ENCODE measurements at places on chromosomes 2 and 18.

- DNase-seq: no peak
Observed at GRCh38 chr2:33108483-33109443, 162.0 kb downstream of the LTBP1 start.

DNA sequence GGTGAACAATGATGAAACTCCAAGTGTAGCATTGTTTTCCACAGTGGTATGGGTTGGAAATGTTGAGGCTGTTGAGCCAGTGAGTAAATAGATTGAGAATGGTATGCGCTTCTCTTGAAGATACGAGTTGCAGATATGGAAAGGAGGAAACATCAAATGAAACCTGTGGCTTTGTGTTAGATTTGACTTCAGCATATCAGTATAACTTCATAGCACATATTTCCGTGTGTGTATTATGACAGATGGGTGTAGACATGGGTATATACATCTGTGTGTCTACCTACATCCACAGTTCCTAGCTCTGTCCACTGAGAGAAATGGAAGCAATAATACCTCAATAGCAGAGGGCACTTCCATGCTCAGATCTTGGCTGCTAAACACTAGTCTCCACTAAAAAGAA is 8.0 kb downstream of the SNED1 start:
- no peak for DNase-seq

GRCh38 chr2:35428548-35428947 is 927.0 kb upstream of the CRIM1 start:
- DNase-seq: peak; percentile 78

DNA sequence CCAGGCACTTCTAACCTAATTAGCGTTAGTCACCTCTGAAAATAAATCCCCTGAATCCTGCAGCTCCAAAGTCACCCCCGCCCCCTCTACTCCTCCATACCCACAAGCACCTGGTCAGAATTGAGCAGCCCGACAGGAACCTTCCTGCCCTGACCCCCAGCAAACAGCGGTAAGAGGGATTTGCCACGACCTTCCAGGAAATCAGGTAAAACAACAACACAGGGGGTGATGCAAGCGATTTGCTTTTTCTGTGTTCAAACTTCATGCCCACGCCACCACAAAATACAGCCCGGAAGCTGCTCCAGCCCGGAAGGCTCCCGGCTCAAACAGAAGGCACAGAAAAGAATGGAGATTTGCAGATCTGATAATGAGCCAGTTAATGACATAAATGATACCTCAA is 367.1 kb downstream of the GPD2 start:
- peak; percentile 33 for DNase-seq

DNA sequence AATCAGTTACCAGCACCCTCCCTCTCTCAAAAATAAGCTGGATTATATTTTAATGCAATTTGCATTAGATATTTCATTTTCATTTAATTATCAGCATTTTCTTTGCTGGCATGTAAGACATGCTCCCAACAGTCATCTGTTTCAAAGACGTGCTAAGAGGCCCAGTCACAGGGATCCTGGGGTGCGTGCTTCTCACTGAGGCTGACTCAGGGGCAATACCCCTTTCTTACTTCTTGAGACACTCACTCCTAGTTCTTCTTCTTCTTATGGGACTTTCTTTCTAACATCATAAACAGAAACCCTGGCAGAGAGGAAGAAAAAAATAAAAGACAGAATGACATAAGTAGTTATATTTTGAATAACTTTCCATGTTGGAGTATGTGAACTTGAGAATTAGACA is 372.1 kb upstream of the MEX3C start:
- no peak for DNase-seq

GRCh38 chr2:214740867-214741395 is 68.6 kb downstream of the BARD1 start:
- no peak for DNase-seq

- DNase-seq: no peak
Observed at GRCh38 chr2:234677758-234678538, 181.1 kb upstream of the ARL4C start.

DNA sequence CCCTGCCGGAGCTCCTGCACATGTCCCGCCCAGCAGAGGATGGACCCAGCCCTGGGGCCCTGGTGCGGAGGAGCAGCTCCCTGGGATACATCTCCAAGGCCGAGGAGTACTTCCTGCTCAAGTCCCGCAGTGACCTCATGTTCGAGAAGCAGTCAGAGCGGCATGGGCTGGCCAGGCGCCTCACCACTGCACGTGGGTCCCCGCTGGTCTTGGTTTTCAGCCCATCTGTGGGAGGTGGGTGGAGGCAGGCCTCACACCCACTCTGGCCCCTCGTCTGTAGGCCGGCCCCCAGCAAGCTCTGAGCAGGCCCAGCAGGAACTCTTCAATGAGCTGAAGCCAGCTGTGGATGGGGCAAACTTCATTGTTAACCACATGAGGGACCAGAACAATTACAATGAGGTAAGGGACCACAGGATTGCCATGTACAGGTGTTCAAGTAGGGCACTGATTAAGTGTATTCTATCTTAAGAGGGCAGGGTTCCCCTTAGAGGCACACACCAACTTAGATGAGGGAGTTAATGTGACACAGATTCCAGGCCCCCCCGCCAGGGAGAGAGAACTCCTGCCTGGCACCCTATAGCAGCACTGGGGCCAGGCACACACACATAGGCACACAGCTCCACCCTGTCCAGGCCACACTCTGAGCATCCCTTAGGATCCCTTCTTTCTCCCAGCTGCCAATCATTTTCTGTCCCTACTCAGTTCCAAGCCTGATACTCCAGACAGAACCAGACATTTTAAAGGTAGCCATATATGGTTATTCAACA is 5.4 kb upstream of the CHRNG start:
- no peak for DNase-seq

DNA sequence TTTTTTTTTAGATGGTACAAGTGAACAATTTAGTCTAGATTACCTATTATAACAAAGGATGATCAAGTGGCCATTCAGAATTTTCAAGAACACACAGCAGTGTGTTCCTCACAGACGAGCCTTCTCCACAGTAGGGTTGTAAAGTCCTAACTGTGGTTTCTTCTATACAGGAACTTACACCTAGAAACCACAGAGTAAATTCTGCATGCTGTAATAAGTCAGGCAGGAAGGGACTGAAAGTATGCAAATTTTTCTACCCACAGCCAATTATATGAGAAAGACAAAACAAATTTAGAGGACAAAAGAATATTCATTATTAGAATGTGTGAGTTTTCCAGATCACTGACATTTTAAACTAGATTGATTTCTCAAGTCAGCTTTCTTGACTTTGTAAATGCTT is 99.5 kb downstream of the RBMS1 start:
- DNase-seq: no peak

DNA sequence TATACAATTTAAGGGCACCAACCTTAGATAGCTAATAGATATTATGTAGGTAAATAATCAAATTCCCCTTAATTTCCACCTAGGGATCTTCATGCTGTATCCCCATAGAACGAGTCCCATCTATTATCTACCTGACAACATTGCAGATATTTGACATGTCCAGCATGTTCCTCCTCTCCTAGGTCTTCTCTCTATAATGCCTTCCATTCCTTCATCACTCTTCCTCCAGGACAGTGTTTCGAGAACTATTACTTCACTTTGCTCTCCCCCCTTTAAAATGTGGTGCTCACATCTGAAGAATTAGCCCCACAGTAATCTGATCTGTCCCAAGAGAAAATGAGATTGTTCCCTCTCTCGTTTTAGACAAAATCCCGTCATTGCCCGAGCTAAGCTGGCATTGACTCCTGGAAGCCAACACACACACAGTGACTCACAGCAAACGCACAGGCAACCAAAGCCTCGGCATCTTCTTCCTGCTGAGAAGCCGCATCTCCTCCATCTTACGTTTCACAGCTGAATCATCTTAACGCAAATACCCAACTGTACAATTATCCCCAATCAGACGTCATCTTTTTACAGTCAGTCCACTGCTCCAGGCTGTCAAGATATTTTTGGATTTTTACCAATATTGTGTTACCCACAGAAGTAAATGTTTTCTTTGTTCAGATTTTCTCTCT is 162.9 kb upstream of the AGAP1 start:
- no peak for DNase-seq

DNA sequence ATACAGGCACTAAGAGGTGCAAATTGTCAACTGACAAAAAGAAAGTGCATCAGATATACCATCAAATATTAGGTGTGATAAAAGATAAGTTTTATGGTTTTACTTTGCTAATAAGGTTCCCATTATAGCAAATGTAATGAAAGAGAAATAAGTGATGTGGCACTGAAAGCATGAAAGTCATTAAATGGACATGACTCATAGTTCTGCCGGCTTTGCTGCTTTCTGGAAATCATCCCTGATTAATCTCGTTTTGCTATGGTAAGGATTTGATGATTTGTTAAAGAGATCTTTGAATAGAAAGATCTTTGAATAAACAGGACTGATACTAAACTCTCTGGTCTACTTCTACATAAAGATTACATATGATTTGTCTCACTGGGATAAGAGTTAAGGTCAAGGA is 72.7 kb downstream of the CLIP4 start:
- DNase-seq: no peak

- DNase-seq: no peak
Observed at GRCh38 chr18:13252686-13253410, 34.3 kb downstream of the LDLRAD4 start.

DNA sequence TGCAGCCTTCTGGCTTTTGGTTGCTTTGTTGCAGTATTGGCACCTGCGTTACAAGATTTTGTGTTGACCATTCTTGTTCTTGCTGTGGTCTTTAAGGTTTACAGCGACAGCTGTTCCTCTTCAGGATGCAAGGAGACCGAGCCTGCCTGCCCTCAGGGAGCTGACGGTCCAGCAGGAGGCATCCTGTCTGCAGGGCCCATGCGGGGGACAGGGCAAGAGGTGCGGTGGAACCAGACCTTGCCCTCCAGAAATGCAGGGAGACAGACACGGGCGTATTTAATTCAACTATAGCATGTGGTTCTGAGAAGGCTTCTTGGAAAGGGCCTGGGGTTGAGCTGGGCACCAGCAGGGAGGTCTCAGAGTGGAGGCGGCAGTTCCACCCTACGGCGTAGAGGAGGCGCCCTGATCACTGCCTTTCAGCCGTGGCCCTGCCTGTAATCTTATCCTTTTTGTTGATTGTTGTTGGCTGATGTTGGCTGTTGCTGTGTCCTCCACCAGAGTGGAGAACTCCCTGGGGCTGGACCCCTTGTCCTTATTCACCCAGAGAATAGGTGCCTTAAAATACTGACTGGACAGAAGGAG is 71.7 kb downstream of the HPCAL1 start:
- no peak for DNase-seq

DNA sequence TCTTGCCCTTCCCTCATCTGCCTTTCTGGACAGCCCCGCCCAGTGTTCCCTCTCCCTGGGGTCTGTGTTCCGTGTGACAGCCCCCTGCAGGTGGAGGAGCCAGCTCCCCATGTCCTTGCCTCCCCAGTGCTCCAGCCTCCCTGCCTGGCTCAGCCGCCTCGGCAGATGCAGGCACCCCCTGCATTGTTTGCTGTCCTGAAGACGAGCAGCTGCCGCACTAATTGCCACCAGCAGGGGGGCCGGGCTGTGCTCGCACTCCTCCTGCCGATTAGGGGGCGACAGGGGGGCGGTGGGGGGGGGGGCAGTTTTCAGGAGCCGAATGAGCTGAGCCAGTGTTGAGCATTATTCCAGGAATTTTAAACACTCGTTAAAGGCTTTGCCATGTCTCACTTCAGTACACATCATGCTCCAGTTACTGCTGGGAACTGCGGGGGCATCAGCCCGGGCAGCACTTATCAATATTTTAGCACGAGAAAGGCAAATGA is 23.3 kb downstream of the SIX3 start:
- peak; percentile 73 for DNase-seq

- no peak for DNase-seq
Observed at GRCh38 chr18:35389095-35389618, 12.0 kb upstream of the ZNF396 start.

GRCh38 chr2:25743132-25743830 is 69.9 kb upstream of the DTNB start:
- DNase-seq: no peak

DNA sequence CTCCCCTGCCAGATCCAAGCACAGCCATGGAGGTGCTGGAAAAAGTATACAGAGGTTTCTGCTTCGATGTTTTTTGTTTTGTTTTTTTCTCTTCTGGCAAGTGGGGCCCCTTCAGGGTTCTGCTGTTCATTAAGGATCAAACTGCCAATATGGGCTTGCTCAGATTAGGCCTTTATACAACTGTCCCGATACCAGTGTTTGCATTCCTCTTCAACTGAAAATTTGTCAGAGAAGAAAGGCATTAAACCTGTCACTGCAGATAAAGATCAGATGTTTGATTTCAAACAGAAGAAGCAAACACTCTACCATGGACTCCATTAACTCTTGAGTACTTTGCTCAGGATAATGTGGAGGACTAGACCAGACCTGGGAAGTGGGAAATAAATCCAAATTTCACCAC is 396.0 kb upstream of the SMIM21 start:
- DNase-seq: no peak

DNA sequence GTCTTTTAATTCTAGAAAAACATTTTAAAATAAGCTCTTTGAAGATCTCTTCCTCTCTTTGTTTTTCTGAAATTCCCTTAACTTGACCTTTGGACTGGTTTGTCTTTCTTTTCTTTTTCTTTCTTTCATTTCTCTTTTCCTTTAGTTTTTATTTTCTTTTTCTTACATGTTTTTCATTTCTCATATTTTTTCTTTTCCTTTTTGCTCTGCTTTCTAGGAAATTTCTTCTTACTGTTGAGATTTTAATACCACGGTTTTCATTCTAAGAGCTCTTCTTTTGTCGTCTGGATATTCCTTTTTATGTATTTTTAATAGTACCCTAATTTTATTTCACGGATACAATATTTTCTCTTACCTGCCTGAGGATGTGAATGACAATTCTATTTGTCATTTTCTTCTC is 337.8 kb downstream of the AGPS start:
- DNase-seq: no peak

- no peak for DNase-seq
Observed at GRCh38 chr2:156156580-156156979, 175.9 kb downstream of the NR4A2 start.

- peak; percentile 26 for DNase-seq
Observed at GRCh38 chr2:11745613-11746375, 638 bp upstream of the LPIN1 start.

GRCh38 chr2:88540346-88540745 is 86.9 kb downstream of the EIF2AK3 start:
- DNase-seq: no peak

Data from WTC11 (cell line).